Transverse colon (tissue), 4 donors: ENCODE measurements at places on chromosomes 12 and 14. TPM values are rescaled to one million over a fixed set of nuclear protein-coding genes. Genes with fewer than 3 reads are reported as not detected.
A peak's percentile ranks its signal among the peaks of the same experiment; 100 is the strongest.

DNA sequence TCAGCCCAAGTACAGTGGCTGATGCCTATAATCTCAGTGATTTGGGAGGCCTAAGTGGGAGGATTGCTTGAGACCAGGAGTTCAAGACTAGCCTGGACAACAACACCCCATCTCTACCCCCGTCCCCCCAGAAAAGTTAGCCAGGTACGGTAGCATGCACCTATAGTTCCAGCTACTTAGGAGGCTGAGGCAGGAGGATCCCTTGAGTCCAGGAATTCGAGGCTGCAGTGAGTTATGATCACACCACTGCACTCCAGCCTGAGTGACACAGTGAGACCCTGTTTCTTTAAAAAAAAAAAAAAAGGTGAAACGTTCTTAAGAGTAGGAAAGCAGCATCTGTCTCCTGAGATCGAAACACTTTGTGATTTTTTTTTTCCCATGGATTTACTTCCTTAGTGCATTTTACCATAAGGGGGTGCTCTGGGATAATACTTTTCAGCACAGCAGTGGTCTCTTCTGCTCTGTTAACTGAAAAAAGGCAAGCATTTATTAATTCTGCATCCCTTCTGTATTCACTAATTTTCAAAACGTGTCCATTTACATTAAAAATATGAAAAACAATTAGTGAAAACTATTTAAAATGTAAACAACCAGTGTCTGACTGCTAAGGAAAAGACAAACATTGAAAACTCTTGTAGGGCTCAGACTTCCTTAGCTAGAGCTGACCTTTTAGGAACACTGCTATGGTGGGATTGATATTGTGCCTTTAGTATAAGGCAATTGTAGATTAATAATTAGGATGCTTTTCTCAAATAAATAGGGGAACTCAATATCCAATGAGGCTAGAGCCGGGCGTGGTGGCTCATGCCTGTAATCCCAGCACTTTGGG, 31.2 kb upstream of the USP44 start:
- no peaks in the 10 kb centered on the region for H3K27me3 ChIP-seq
- no peak for DNase-seq
- H3K4me3 ChIP-seq = no peak overlapping the region

GRCh38 chr12:46970636-46971035, 108.8 kb upstream of the PCED1B start:
- H3K27me3 ChIP-seq = no peaks in the 10 kb centered on the region
- H3K27ac ChIP-seq = no peak overlapping the region
- H3K36me3 ChIP-seq = no peaks in the 10 kb centered on the region
- H3K4me3 ChIP-seq = no peak overlapping the region

- H3K27me3 ChIP-seq = no peaks in the 10 kb centered on the region
- H3K4me1 ChIP-seq = no peaks in the 10 kb centered on the region
- no peak overlapping the region for H3K27ac ChIP-seq
- no peak overlapping the region for H3K4me3 ChIP-seq
Measured at GRCh38 chr14:89178800-89179535, 238.1 kb downstream of the FOXN3 start.

DNA sequence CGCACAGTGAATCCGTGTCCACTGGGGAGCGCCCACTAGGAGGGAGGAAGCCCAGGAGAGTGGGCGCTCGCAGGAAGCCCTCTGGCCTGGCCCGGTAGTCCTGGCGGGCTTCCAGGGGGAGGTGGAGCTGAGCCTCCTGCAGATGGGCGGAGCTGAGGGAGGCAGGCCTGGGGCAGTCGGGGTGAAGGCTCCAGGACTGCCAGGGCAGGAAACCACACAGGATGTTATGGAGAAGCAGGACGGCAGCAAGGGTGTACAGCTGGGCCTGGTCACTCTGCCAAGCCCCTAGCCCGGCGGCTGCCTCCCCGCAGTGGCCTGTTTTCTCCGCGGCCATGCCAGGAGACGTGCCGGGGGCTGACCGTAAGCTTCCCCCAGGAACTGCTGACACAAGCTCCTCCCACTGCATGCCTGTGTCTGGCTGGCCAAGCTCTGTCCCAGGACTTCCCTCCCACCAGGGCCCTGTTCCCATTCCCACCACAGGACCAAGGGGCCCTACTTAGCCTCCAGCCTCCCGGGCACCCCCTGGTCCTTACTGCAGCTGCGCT, 143.4 kb upstream of the C14orf180 start:
- no peaks in the 10 kb centered on the region for H3K4me1 ChIP-seq
- peak overlapping the region; percentile 28 for H3K27ac ChIP-seq
- H3K27me3 ChIP-seq = no peaks in the 10 kb centered on the region
- peak; percentile 26 for DNase-seq

DNA sequence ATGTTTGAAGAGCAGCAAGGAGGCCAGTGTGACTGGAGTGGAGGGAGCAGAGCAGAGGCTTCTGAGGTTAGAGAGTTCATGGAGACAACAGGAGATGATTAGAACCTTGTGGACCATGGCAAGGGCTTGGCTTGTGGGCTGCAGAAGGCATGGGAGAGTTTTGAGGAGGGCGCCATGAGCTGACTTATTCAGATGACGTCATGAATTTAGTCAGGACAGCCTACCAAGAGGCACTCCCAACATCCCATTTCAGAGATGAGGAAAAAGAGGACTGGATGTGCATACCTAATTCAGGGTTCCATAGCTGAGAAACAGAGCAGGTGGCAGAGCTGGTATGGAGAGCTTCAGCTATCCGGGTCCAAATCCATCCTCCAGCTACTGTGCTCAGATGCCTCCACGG, 101.8 kb downstream of the PLXNC1 start:
- no peaks in the 10 kb centered on the region for H3K27me3 ChIP-seq
- no peak overlapping the region for H3K27ac ChIP-seq
- H3K4me3 ChIP-seq = no peak overlapping the region
- DNase-seq = no peak
- no peaks in the 10 kb centered on the region for H3K36me3 ChIP-seq
- no peaks in the 10 kb centered on the region for H3K4me1 ChIP-seq

- peak overlapping the region; percentile 88 for H3K27ac ChIP-seq
- H3K27me3 ChIP-seq = no peaks in the 10 kb centered on the region
- peaks cover 22% of the 10 kb centered on the region for H3K4me1 ChIP-seq
- DNase-seq = peak; percentile 17
- peak overlapping the region; percentile 78 for H3K4me3 ChIP-seq
Measured at GRCh38 chr12:50282721-50283228, 545 bp downstream of the LIMA1 start.

- H3K4me3 ChIP-seq = no peak overlapping the region
- no peaks in the 10 kb centered on the region for H3K27me3 ChIP-seq
- no peak overlapping the region for H3K27ac ChIP-seq
- no peak for DNase-seq
- no peaks in the 10 kb centered on the region for H3K36me3 ChIP-seq
Measured at GRCh38 chr12:58491306-58491705, 429.0 kb downstream of the LRIG3 start.

DNA sequence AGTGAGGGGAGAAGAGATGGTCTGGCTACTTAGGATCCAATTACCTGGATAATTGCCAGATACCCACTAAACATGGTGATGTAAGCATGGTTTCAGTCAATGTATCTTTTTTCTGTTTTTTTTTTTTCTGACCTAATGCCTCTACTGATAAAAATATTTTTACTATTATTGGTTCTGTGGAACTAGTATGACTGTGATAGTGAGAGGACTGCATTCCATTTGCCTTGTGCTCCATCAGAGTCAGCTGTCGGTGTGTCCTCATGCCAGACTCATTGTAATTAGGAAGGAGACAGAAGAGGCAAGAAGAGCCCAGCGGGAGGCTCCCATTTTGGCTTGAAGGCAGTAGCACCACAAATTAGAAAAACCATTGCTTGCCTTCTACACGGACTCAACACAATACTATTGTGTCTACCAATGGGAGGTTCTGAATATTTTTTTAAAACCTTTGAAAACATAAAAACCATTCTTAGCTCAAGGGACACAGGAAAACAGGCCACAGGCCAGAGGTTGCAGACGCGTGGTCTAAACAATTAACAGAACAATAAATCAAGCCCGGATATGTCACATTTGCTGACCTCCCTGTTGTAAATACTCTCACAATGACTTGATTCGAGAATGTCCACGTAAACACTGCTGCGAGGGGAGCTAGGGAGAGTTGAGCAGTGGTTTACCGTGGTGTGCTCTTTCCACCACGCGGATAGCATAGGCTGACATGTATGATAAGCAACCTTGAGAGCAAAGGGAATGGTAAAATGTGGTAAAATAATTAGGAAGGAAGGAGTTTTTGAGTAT, 13.5 kb upstream of the DCP1B start:
- no peak for DNase-seq
- peaks cover 36% of the 10 kb centered on the region for H3K4me1 ChIP-seq
- no peak overlapping the region for H3K4me3 ChIP-seq
- H3K27ac ChIP-seq = peak overlapping the region; percentile 15
- no peaks in the 10 kb centered on the region for H3K27me3 ChIP-seq

DNA sequence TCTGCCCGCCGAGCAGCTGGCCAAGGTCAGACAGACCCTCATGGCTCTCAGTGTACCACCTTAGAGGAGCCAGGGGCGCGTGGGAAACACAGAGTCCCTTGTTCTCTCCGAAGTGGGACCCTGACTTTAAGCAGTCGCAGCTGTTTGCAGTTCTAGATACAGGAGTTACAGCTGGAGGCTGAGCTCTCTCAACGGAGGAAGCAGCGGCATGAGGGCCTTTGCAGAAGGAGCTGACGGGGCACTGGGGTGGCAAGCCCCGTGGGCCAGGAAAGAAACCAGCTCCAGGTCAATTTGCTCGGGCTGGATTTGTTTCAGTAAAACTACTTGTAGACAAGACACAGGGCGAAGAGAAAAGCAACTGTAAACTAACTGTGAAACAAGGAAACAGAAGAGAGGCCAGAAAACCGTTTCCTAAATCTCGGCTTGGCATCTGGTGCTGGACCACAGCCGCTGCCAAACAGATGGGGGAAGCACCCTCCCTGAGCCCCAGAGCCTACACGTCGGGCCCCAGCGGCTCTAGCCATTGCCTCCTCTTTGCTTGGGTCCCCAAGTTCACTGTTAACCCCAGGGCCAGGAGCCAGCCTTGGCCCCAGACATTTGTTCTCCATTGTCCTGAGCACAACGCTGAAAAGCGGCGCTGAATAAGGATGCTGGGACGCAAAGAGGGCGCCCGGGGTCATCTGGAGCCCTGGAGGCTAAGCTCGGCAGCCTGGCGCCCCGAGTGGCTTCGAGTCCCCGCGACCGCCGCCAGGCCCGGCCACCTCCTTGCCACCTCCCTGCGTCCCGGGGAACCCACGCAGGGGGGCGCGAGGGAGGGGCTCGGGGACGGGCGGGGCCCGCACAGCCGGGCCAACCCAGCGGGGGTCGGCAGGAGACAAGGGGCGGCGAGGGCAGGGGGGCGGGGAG, 914 bp upstream of the PACS2 start:
- H3K4me3 ChIP-seq = peak overlapping the region; percentile 78
- H3K27ac ChIP-seq = peak overlapping the region; percentile 94
- peaks cover 38% of the 10 kb centered on the region for H3K4me1 ChIP-seq
- H3K36me3 ChIP-seq = no peaks in the 10 kb centered on the region

DNA sequence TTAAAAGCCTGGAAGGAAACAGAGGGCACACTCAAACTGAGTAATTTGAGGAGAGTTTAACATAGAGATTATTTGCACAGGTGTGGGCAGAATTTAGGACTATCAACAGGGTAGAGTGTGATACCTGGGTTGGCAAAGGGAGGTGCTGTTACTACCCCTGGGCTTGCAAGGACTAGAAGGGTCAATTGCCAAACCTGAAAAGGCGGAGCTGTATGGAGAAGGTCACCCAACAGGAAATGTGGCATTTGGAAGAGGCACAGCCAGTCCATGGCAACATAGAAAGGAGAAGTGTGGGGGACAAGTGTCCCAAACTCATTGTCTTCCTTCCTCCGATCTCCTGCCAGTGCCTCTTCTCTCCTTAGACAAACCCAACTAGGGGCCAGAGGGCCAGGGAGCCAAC, 21.6 kb upstream of the MED13L start:
- no peak overlapping the region for H3K4me3 ChIP-seq
- H3K27ac ChIP-seq = peak overlapping the region; percentile 74
- no peaks in the 10 kb centered on the region for H3K27me3 ChIP-seq

- H3K27me3 ChIP-seq = no peaks in the 10 kb centered on the region
- DNase-seq = no peak
- no peak overlapping the region for H3K4me3 ChIP-seq
- no peak overlapping the region for H3K27ac ChIP-seq
- no peaks in the 10 kb centered on the region for H3K36me3 ChIP-seq
Measured at GRCh38 chr12:43737646-43738045, 20.9 kb downstream of the PUS7L start.

GRCh38 chr12:14751986-14752385, 51.3 kb downstream of the WBP11 start:
- H3K27ac ChIP-seq = no peak overlapping the region
- H3K27me3 ChIP-seq = no peaks in the 10 kb centered on the region
- H3K36me3 ChIP-seq = no peaks in the 10 kb centered on the region
- H3K4me1 ChIP-seq = no peaks in the 10 kb centered on the region
- DNase-seq = no peak
- no peak overlapping the region for H3K4me3 ChIP-seq

DNA sequence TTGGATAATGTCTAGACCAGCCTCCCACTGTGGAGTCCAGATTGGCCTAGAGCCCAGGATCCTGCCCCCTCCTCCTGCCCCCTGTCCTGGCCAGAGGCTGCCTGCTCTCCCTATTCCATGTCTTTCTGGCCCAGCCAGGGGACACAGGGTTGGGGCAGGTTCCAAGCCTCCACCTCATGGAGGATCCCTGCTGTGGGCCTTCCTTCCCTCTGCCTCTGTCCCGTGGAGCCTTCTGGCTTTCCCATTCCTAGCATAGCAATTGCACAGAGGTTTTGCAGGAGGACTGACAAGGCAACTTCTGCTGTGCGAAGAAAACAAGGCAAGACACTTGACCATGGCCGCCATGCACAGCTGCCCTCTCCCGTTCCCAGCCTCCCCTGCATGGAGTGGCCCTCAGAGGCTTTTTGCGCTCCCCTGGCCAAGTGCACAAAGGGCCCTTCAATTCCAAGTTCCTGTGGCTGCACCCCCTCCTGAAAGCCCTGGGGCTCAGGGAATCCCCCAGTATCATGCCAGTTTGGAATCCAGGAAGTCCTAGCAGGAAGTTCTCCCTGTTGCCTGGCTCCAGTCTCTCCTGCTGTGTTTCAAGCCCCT, 42.1 kb downstream of the KRT80 start:
- peaks cover 4% of the 10 kb centered on the region for H3K27me3 ChIP-seq
- H3K4me1 ChIP-seq = peaks cover 73% of the 10 kb centered on the region
- DNase-seq = no peak
- no peak overlapping the region for H3K4me3 ChIP-seq
- H3K36me3 ChIP-seq = no peaks in the 10 kb centered on the region

- no peak for DNase-seq
- H3K36me3 ChIP-seq = no peaks in the 10 kb centered on the region
- no peaks in the 10 kb centered on the region for H3K4me1 ChIP-seq
- no peak overlapping the region for H3K4me3 ChIP-seq
Measured at GRCh38 chr12:64747695-64748094, 11.5 kb downstream of the GNS start.

Gene SLC4A8
- 2.2 TPM for total RNA-seq

Gene KRT77
- total RNA-seq = not detected

Gene AHNAK2
- 22.3 TPM for total RNA-seq

Gene WDHD1
- total RNA-seq = not detected

Gene SLC6A15
- 0.27 TPM for total RNA-seq
